ENCODE measurements at places on chromosomes 16 and 17. TPM values are rescaled to one million over a fixed set of nuclear protein-coding genes. Genes with fewer than 3 reads are reported as not detected.

- no peak for DNase-seq
Measured at GRCh38 chr17:21390294-21390693, 14.1 kb downstream of the KCNJ12 start.

- no peak for DNase-seq
Measured at GRCh38 chr17:19753661-19754463, 5.8 kb upstream of the ALDH3A1 start.

DNA sequence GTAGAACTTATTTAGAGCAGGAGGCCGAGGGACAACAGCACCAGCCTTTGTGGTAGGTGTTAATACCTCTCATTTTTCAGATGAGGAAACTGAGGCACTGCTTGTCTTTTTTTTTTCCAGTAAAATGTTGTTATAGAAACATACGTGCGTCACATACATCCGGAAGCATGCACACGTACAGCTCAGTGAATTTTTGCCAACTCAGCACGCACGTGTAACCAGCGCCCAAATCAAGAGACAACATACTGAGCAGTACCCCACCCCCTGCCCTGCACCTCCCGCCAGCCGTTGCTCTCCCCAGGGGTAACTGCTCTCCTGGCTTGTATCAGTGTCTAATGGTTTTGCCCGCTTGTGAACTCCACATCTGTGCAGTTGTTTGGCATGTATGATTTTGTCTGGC lies 92.0 kb downstream of the CMIP start:
- DNase-seq: no peak

DNA sequence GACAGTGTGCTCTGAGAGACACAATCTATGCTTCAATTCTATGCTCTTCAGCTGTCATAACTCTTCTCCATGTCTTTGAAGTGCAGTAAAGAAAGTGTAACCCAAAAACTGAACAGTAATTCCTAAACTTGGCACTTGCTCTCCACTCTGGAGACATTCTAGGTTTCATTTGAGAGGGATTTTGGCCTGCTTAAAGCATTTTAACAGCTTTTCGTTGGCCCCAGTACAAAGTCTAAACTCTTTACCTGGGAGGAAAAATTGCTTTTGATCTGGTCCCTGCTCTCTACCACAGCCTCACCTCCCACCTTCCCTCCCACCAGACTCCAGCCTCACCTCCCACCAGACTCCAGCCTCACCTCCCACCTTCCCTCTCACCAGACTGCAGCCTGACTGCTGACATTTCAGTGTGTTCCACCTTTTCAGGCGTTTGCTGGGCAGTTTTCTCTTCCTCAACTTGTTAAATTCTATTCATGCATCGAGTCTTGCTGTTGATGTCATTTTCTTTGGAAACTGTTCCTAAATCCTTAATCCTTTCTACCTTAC lies 132.6 kb downstream of the RPTOR start:
- no peak for DNase-seq

Gene TRPV2
- 202 TPM for polyA plus RNA-seq

Gene LGALS9
- polyA plus RNA-seq: 32.8 TPM

All from immature natural killer cell (primary cell).